ENCODE measurements at places on chromosomes 6 and 20.

DNA sequence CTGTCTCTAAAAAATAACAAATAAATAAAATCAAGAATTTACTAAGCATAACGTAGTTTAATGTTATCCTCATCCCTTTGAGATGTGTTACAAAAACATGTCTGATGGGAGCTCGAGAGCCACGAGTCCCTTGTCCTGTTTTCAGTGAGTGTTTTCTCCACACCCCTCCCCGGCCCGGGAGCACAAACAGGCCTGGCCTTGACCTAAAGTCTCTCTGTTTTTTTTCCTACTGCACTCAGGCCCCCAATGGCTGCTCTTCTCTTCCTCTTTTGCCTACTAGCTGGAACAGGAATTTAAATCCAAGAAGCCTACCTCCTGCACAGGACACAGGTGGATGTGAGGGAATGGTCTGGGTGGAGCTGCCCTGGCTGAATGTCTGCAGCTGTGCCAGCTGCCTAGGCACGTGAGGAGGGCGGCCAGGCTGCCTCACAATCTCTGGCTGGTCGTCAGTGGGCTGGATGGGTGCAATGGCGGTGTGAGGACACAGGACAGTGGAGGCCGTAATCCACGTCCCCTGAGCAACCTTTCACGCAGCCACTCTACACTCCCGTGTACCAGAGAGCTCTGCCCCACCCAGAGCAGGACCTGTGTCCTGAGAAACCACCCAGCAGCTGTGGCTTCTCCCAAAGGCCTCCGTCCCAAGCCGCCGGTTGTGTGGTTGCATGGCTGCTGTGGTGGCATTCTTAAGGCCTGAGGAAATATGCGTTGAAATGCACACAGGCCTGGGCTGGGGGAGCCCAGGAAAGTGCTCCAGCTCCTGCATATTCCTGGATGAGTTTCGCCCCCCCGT, 117.5 kb downstream of the FAM120B start:
- DNase-seq = no peak

DNA sequence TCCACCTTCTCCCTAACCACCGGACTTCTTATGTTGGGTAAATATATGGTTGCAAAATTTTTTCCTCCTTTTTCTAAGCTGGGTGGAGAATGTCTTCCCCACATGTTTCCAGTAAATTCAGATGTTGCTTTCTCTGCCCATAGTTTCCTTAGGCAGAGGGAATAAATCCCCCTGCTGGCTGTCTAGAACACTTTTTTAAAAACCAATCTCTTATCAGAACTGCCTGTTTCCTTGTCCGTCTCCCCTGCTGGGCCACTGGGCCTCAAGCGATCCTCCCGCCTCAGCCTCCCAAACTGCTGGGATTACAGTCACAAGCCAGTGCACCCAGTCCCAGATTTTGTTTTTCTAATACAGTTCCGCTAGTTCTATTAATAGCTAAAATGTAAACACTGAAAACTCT, 9.9 kb upstream of the WFDC2 start:
- DNase-seq = no peak

- DNase-seq = no peak
These were observed 666 bp downstream of the TPD52L1 start for GRCh38 chr6:125154118-125154760.

DNA sequence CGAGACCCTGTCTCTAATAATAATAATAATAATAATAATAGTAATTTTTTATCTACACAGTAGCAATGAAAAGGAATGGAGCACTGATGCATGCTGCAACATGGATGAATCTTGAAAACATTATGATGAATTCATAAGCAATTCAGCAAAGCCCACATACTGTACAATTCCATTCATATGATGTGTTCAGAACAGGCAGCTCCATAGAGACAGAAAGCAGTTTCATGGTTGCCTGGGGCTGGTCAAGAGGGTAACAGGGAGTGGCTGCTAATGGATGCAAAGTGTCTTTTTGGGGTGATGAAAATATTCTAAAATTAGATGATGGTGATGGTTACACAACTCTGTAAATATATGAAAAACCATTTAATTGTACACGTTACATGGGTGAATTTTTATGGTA, 43.6 kb downstream of the SLC24A3 start:
- DNase-seq = no peak

DNA sequence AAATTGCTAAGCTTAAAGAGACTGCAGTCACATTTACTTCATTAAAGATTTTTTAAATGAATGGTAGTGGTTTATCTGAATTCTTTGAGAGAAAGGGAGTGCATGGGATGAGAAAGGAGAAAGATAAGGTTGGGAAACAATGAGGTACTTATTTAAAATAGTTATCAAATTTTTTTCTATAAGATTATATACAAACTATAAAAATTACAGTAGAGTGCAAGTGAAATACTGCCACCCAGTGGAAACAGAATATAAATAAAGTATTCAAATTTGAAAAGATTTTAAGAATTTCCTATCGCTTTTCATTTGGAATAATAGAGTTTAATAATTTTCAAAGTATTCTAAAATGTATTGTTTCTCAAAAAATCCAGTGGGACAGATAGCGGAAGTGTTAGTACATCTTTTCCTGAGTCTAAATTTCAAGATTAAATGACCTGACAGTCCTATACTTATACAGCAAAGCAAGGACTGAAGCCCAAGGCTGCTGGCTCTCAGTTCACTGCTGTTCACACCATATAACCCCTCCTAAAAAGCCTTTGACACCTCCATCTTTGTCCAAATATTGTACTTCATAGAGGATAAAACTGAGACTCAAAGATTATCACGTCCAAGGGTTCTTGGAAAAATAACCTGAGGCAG, 31.1 kb downstream of the EPM2A start:
- DNase-seq = no peak
